Kidney (tissue), 22 donors: ENCODE measurements at places on chromosomes 16 and 17. TPM values are rescaled to one million over a fixed set of nuclear protein-coding genes. Genes with fewer than 3 reads are reported as not detected.
A peak's percentile ranks its signal among the peaks of the same experiment; 100 is the strongest.

Gene SHBG
- 0.57 TPM for total RNA-seq

Gene KRT9
- not detected for total RNA-seq

Gene WWOX
- total RNA-seq, result 30.3 TPM

GRCh38 chr17:40559564-40559916 lies 5.7 kb downstream of the CCR7 start:
- peaks cover 30% of the 10 kb centered on the region for H3K4me1 ChIP-seq
- no peak overlapping the region for H3K4me3 ChIP-seq
- DNase-seq, result no peak

DNA sequence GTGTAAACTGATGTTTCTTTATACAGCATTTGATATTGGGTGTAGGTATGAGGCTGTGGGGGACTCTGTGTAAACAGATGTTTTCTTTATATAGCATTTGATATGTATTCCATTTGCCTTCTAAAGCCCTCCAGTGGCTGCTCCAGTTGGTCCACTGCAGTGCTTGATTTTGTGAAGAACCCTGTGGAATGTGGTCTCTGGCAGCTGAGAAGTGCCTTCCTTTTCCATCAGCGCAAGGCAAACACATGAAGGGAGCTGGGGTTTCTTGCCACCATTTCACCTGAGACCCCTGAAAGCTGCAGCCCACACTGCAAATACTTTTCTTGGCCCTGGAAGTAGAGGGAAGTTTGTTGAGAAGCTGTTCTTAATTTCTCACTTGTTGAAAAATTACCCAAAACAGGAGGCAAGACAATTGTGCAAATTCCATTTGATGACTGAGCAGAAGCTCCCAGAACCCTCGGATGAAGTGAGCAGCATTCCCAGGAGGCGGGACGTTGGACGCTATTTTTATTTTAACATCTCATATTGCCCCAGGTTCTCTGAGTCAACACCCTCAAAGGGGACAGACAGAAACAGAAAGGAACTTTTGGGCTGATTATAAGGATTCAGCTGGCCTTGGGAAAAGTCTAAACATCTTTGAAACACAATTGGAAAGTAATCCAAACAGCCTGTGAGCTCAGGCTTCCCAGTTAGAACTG lies 158.5 kb upstream of the RPH3AL start:
- no peak overlapping the region for H3K27ac ChIP-seq
- H3K4me1 ChIP-seq, result peaks cover 7% of the 10 kb centered on the region

- DNase-seq, result no peak
- H3K27me3 ChIP-seq, result no peaks in the 10 kb centered on the region
- H3K4me1 ChIP-seq, result no peaks in the 10 kb centered on the region
These were observed 5.5 kb upstream of the SRL start for GRCh38 chr16:4247460-4247784.

DNA sequence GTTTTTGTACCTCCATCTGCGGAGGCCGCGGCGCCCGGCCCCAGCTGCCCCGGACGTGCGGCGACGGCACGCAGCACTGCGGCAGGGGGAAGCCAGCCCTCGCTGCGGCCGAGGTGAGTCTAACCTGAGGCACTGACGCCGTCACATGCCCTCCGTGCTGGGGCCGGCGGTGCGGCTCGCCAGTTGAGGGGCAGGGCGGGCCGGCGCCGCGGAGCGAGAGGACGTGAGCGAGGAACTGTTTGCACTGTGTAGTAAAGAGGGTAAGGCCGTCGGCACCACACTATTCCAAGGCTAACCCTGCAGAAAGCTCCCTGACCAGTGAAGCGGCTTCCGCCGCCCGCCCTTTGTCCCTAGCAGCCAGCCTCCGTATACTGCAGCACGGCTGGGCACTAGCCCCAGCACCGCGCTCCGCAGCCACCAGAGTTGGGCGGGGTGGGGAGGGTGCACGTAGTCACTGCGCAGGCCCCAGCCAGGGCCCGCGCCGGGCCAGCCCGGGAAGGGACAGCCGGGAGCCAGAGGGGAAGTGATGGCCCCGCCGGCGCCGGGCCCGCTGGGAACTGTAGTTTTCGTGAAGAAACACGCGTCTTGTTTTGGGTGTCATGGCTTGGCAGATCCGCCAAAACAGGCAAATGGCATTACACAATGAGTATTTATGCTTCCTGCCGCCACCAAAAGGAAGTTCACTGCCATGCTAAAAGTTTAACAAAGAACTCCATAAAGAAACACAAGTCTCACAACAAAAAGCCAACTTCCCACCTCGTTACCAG lies 580 bp upstream of the KANSL1 start:
- no peaks in the 10 kb centered on the region for H3K27me3 ChIP-seq
- peak overlapping the region; percentile 93 for H3K27ac ChIP-seq
- H3K4me3 ChIP-seq, result peak overlapping the region; percentile 82
- no peaks in the 10 kb centered on the region for H3K36me3 ChIP-seq
- peak; percentile 96 for DNase-seq

- no peak overlapping the region for H3K27ac ChIP-seq
- H3K36me3 ChIP-seq, result no peaks in the 10 kb centered on the region
- no peak for DNase-seq
- peak overlapping the region; percentile 87 for H3K4me3 ChIP-seq
- H3K4me1 ChIP-seq, result peaks cover 30% of the 10 kb centered on the region
These were observed 779 bp upstream of the CCDC102A start for GRCh38 chr16:57537194-57537505.

- no peaks in the 10 kb centered on the region for H3K36me3 ChIP-seq
- no peaks in the 10 kb centered on the region for H3K4me1 ChIP-seq
- no peak overlapping the region for H3K4me3 ChIP-seq
- H3K27me3 ChIP-seq, result no peaks in the 10 kb centered on the region
- no peak overlapping the region for H3K27ac ChIP-seq
These were observed 5.9 kb upstream of the TRIM25 start for GRCh38 chr17:56919717-56920116.

DNA sequence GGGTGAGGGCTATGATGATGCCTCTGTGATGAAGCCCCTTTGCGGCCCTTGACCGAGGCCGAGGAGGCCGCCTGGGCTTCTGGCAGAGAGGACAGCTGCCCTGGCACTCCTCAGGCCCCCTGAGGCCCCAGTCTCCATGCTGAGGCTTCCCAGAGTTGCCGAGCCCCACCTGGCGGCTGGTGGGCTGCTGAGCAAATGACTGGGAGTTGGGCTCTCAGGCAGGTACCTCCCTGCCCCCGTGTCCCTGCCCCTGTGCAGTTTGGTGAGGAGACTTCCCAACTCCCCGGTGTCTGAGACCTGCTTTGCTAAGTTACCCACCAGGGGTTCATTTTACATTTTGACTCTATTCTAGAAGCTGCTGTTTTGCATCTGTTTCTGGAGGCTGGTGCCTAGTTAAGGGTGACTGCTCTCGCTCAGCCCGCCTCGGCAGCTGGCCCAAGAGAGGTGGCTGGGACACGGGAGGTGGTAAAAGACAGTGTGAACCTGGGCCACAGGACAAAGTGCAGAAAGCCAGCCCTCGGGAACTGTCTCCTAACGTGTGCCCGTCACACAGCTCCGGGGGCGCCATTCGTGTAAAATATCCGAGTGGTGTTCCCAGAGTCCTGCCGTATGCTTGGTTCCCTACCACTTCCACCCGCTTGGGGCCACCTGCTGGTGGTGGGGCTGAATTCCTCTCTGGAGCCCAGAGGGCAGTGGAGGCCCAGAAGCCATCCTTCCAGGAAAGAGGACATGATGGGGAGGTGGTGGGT lies 134.5 kb downstream of the RAB11FIP4 start:
- no peak overlapping the region for H3K4me3 ChIP-seq
- DNase-seq, result no peak
- H3K27me3 ChIP-seq, result no peaks in the 10 kb centered on the region
- no peaks in the 10 kb centered on the region for H3K4me1 ChIP-seq
- H3K36me3 ChIP-seq, result peaks cover 19% of the 10 kb centered on the region

DNA sequence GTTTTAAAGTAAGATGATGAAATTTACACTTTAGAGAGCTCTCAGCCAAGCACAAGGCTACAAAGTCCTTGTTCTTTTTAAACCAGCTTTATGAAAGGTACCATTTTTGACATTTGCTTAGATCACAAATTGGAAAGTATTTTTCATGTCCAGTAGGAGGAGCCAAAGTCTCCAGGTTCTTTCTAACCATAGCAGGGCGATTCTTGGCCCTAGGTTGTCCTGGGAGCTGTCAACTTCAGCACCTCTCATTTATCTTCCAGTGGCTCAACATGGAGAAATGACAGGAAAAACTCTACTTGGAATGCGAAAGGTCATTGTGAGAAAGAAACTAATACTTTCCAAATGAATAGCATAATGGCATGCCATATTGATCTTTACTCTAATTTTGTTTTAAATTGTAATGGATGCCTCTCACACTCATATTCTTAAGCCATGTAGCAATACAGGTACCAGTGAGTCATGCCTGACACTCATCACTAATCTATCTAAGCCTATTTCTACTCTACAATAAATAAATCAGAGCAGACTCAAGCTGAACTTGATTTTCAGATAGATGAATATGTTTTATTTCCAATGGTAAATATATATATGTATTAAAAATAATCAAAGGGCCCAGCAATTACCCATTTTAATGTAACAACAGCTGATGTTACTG lies 919.1 kb upstream of the EEF2KMT start:
- peaks cover 7% of the 10 kb centered on the region for H3K27me3 ChIP-seq
- no peaks in the 10 kb centered on the region for H3K4me1 ChIP-seq
- peak; percentile 76 for DNase-seq
- no peak overlapping the region for H3K27ac ChIP-seq

- H3K27me3 ChIP-seq, result no peaks in the 10 kb centered on the region
- DNase-seq, result no peak
- no peaks in the 10 kb centered on the region for H3K36me3 ChIP-seq
- no peak overlapping the region for H3K4me3 ChIP-seq
These were observed 74.1 kb downstream of the NTN1 start for GRCh38 chr17:9095390-9095789.

GRCh38 chr17:8965394-8966168 lies at the start of gene PIK3R5:
TSS of gene PIK3R5 (minus strand) at chr17:8965707. CDS start at chr17:8911494, 54,213 bp downstream.
- no peaks in the 10 kb centered on the region for H3K36me3 ChIP-seq
- DNase-seq, result peak; percentile 85
- H3K27me3 ChIP-seq, result peaks cover 11% of the 10 kb centered on the region
- H3K4me1 ChIP-seq, result no peaks in the 10 kb centered on the region
- H3K27ac ChIP-seq, result no peak within 1 kb of the TSS

DNA sequence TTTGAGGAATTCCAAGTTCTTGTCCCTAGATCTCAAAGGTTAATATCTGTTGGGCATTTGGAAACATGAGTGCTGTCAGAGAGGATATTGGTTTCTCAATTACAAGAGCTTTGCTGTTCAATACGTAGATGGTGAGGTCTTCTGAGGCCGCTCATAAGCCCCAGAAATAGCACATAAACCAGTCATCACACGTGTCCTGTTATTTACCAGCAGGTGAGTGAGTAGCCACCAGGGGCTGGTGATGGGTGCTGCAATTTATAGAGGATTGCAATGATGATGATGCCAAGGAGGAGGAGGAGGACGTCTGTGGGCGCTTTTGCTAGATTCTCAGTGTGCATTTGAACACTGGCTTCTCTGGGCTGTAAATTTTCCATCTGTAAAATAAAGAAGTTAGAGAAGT lies 89.0 kb downstream of the SALL1 start:
- H3K4me3 ChIP-seq, result no peak overlapping the region
- no peaks in the 10 kb centered on the region for H3K4me1 ChIP-seq
- no peaks in the 10 kb centered on the region for H3K27me3 ChIP-seq
- no peaks in the 10 kb centered on the region for H3K36me3 ChIP-seq

DNA sequence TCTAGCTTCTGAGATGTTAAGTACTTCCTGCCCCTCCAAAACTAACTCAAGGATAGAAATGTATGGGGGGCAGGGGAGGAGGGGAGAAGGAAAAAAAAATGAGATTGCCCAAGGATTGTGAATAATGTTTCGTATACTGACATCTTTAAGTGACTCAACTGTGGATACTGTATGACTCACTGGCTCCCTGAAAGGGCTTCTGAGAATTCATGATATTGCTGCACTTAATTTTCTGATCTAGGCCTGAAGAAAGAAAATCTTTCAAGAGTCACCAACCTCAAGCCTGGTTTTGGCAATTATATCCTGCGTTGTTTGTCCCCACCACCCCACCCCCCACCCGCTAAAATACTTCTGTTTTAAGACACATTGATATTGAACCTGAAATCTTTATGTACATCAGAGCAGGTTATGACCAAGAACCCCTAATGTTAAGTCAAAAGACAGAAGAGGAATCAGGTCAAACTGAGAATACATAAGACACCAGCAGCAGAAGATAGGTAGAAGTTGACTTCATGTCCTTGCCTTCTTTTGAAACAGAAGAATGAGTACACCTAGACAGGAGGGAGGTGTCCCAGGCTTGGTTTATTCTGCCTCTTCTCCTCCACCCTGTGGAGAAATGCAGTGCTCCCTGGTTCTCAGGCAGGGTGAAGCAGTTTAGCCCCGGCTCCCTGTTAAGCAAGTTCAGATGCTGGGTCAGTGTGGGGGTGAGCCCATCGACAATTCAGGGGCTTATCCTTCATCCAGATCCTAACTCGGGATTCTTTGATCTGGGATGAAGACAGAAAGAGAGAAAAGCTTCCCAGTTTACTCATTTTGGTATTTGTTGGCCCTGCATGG lies 3.3 kb upstream of the FBXL20 start:
- H3K4me3 ChIP-seq, result no peak overlapping the region
- H3K27ac ChIP-seq, result no peak overlapping the region
- H3K27me3 ChIP-seq, result no peaks in the 10 kb centered on the region
- H3K4me1 ChIP-seq, result no peaks in the 10 kb centered on the region

DNA sequence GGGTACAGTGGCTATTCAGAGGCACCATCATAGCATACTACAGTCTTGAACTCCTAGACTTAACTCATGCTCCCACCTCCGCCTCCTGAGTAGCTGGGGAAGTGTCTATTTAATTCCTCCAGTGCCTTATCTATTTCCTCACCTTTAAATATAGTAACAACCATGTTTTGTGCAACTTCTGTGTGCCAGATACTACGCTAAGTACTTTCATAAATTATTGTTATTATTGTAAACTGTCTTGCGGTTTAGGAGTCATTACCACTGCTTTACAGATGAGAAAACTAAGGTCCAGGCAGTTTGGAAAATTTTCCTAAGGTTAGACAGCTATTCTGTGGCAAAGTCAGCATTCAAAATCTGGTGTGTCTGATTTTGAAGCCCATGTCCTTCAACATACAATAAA lies 359.1 kb upstream of the XYLT1 start:
- no peaks in the 10 kb centered on the region for H3K36me3 ChIP-seq
- H3K27ac ChIP-seq, result no peak overlapping the region
- H3K4me3 ChIP-seq, result no peak overlapping the region
- H3K4me1 ChIP-seq, result no peaks in the 10 kb centered on the region

DNA sequence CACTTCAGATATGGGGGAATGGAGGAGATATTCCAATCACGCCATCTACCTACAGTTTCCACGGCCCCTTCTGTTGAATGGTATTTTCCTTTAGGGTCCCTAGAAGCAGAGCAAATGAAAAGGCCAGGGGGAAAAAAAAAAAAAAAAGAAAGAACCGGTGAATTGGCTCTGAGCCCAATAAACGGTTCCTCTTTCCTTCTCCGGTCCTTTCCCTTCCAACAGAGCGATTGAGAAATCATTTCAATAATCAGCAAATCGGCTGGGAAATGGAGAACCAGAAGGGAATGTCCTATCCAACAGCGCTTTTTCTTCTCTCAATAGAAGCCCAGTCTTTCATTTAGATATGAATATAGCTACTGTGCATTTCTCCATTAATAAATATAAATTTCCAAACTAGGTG lies 26.8 kb upstream of the HOXB13 start:
- no peaks in the 10 kb centered on the region for H3K36me3 ChIP-seq
- no peak for DNase-seq
- peaks cover 2% of the 10 kb centered on the region for H3K4me1 ChIP-seq
- H3K27ac ChIP-seq, result no peak overlapping the region

- H3K27me3 ChIP-seq, result no peaks in the 10 kb centered on the region
- H3K4me1 ChIP-seq, result no peaks in the 10 kb centered on the region
- H3K27ac ChIP-seq, result no peak overlapping the region
- H3K4me3 ChIP-seq, result no peak overlapping the region
- no peaks in the 10 kb centered on the region for H3K36me3 ChIP-seq
- no peak for DNase-seq
These were observed 46.1 kb upstream of the NLRP1 start for GRCh38 chr17:5630434-5630833.
